Left lung (tissue), 14 donors: ENCODE measurements at places on chromosomes 5 and 9.

DNA sequence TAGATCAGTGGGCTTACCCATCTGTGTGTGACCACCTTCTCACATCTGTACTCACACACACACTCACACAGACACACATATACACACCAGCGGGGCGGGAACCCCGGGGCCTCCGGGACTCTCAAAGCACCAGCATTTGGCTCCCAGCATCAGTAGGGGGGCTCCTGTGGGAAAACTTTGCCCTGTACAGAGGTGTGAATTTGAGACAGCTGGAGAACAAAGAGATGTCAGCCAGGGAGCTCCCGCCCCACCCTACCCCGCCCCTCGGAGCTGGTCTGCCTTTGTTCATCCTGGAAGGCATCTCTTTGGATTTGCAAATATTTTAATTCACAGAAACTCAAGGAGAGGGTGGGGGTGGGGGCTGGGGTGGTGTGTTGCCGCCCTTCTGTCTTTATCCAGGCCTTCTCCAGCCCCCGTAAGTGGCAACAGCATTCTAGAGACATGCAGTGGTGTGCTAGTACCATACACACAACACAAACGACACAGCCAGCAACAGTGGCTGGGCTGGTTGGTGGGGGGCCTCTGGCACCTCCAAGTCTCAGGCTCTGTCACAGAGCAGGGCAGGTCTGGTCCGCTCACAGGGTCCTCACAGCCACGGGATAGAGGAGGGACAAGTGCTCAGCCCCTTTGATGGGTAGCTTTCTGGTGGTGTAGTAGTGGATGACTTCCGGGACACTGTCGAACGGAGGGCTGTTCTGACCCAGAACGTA, 15.5 kb upstream of the SLC25A51 start:
- DNase-seq = no peak

DNA sequence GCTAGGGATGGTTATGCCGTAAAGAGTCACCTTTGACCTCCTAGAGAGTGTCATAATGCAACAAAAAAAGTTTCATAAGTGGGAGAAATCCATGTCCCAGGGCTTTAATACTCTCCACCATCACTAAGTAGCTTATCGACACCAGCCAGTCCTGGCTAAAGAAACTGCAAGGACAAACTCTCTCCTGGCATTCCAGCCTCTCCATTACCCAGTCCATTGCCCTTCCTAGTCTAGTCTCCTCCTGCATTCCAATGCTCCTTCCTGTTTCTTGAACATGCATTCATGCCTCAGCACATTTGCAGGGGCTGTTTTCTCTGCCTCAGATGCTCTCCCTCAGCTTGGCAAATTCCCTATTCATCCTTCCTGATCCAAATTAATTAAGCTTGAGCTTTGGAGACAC, 364.1 kb downstream of the BRINP1 start:
- DNase-seq = no peak

- DNase-seq = no peak
Observed at GRCh38 chr9:68793605-68794343, 88.7 kb downstream of the PIP5K1B start.

- DNase-seq = no peak
Observed at GRCh38 chr5:134435560-134435959, 23.9 kb upstream of the CDKN2AIPNL start.

- DNase-seq = no peak
Observed at GRCh38 chr5:165906871-165907270, 2384.6 kb upstream of the WWC1 start.

GRCh38 chr9:92595930-92596329, 60.1 kb upstream of the ECM2 start:
- no peak for DNase-seq
